Stimulated activated memory B cell treated with anti-CD40 and anti-IgM and Interleukin-4, amounts not matched to agents 10 μg/mL and 1 μg/mL and 100 μg/mL, for 72 hours (primary cell): ENCODE measurements at places on chromosomes 4 and X.

DNA sequence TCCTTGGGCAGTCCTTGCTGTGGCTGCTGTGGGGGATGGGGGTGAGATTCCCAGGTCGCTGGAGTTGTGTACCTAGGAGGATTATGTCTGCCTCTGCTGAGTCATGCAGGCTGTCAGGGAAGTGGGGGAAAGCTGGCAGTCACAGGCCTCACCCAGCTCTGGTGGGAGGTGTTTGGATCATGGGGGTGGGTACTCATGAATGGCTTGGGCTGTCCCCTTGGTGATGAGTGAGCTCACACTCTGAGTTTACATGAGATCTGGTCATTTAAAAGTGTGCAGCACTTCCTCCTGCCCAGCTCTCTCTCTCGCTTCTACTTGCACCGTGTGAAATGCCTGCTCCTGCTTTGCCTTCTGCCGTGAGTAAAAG lies 24.6 kb upstream of the PDLIM3 start:
- ATAC-seq, result no peak

- no peak for ATAC-seq
Observed at GRCh38 chr4:187493661-187494060, 501.9 kb upstream of the ZFP42 start.

- ATAC-seq, result no peak
Observed at GRCh38 chrX:34350561-34351335, 218.6 kb upstream of the FAM47A start.

DNA sequence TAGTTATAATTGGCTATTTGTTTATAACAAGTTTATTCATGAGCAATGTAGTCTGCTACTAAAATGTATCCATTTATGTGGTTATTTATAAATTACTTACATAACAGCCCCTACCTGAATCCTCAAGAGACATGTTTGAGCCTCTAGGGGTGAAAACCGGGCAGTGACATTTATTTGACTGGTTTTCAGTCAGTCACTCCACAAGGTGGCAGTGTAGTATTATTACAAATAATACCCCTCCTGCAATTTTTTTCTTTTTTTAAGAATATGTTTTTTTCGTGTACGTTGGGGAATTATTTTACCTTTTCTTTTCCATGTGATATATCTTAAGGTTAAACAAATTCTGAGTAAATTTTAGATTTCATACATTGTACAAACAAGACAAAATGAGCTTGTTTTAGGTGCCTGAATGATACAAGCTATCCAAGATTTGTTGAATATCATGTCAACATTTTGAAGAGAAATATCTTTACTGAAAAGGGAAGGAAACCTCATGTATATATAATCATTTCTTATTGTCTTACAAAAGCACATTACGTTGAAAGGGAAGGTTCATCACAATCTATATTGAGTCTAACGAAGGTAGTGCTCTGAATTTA lies 598.7 kb upstream of the TECRL start:
- ATAC-seq, result no peak

GRCh38 chr4:177569434-177569833 lies 127.2 kb upstream of the AGA start:
- ATAC-seq, result no peak

GRCh38 chr4:168409089-168409801 lies 71.0 kb downstream of the DDX60L start:
- no peak for ATAC-seq

- ATAC-seq, result no peak
Observed at GRCh38 chrX:120294651-120295050, 16.6 kb downstream of the TMEM255A start.

GRCh38 chrX:69109706-69110105 lies 55.5 kb downstream of the PJA1 start:
- ATAC-seq, result no peak

DNA sequence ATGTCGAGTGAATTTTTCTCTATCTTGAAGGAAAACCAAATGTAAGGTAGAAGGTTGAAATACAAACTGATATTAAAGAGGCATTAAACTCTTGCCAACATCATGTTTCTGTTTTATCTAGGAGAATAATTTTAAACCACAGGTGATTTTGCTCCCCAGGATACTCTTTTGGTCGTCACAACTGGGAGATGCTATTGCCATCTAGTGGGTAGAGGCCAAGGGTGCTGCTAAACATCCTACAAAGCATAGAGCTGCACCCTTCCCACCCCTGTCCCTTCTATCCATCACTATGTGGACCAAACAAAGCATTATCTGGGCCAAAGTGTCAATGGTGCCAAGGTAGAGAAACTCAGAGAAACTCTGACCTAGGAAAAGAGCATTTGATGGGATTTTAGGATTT lies 154.6 kb upstream of the MAGEB2 start:
- no peak for ATAC-seq

GRCh38 chrX:18172970-18173369 lies 47.7 kb downstream of the BEND2 start:
- ATAC-seq, result no peak

DNA sequence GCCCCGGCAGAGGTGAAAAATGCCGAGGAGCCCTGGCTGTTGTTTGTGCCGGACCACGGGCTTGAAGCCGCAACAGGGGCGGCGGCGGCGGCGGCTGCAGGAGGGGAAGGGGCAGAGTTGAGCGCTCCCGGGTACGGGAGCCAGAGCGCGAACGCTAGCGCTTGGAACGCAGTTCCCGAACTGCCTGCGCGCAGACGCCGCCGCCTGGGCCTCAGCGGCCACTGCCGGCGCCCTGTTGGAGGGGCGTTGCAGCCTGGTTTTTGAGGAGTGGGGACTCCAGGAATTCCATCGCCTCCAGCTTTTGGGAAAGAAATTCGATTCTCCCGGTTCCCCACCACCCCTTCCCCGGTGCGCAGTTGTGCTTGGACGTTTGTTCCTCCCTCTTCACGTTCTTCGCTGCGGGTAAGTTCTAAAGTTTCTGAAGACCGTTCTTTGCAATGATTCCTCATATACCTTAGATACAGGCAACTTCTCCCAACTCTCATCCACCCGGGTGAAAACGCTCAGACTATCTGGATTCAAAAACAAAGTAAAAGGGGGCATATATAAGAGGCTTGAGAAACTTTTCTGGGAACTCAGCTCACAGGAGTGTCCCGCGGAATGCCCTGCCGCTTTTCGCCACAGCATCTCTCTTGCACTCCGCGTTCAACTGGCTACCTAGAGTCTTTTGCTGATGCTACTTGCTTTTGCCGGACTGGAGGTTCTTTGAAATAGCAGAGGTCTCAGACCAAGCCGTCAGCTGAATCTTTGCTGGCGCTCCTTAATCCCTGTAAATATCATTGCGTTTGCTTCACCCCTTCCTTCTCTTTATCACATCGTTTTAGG lies 1.0 kb downstream of the FAT4 start:
- no peak for ATAC-seq

GRCh38 chrX:11688201-11688600 lies 22.5 kb upstream of the ARHGAP6 start:
- no peak for ATAC-seq

GRCh38 chrX:19886375-19886774 lies 1.0 kb downstream of the SH3KBP1 start:
- no peak for ATAC-seq

DNA sequence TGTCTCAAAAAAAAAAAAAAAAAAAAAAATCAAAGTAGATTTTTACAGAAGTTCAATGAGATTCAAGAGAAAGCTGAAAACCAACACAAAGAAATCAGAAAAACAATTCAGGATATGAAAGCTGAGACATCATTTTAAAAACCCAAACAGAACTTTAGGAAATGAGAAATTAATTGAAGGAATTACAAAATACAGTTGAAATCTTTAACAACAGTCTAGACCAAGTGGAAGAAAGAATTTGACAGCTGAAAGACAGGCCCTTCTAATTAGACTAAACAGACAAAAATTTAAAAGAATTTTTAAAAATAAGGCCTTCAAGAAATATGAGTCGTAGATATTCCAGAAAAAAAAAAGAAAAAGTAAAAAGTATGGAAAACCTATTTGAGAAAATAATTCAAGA lies 33.9 kb upstream of the PLK4 start:
- no peak for ATAC-seq

GRCh38 chrX:85928606-85929005 lies 118.8 kb downstream of the CHM start:
- ATAC-seq, result no peak

GRCh38 chr4:28277931-28278330 lies 1417.3 kb downstream of the STIM2 start:
- no peak for ATAC-seq

DNA sequence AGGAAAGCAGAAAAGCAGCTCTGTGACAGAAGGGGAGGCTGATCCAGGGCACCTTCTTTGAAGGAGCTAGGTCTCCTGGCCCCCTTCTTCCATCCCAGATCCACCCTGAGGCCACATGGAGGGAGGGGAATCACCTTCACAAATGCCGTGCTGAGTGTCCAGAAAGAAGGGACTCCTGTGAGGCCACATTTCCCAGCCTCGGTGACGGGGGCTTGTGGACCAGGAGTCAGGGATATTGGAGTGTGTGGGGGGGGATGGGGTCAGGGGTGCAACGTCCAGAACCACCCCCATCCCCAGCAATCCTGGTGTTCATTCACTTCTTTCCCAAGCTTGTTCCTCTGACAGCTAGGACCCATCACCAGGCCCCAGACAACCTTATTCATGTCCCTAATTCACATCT lies 4.7 kb downstream of the TIMM17B start:
- no peak for ATAC-seq

DNA sequence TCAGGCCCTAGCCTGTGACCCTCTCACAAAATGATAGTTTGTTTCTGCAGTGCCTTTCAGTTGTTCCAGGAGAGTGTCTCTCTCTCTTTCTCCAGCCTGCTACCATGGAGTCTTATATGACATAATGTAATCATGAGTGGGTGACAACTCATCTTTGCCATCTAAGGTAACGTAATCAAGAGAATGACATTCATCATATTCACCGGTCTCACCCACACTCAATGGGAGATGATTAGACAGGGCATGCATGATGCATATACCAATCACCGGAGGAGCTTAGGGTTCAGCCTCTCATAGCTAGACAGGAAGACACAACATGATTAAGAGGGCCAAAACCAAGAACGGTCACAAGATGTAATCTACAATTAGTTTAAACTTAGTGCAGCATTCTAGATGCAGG lies 97.1 kb upstream of the FAM9B start:
- ATAC-seq, result no peak

DNA sequence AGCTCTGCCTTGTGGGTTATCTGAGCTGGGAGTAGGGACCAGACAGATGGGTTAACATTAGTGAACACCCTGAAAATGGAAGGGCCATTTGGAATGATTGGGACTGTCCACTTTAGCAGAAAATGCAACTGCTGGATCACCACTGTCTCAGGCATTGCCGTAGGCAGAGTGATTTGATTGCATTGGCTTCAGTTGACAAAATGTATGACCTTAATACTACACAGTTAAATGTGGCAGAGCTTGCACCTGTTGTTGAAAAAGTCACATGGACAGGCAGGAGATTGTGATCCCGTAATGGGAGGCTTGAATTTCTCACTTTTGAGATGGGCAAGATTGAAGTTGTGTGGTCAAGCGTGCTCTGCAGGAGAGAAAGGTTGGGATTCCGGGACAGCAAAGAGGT lies 166.5 kb upstream of the PUDP start:
- ATAC-seq, result no peak

DNA sequence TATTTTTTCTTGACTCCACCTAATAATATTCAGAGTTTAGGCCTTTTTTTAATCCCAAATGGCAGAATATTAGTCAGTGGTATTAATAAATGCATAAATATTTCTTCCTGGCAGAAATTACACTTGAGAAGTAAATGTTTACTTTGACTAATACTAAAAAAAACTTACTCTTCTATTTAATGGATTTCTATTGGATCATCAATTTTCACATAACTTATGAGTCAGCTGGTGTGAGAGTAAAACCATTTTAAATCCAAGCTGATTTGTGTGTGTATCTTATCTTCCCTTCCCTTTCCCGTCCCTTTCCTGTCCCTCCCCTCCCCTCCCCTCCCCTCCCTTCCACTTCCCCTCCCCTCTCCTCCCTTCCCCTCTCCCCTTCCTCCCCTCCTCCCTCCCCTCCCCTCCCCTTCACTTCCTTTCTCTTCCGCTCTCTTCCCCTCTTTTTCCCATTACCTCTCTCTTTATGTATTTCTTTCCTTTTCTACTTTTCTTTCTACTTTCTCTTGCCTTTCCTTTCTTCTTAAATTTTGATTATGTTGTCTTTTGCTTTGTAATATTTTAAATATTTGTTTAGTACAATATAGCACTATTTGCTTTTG lies 630.1 kb upstream of the EPHA5 start:
- ATAC-seq, result no peak

- no peak for ATAC-seq
Observed at GRCh38 chr4:7392438-7393421, 42.0 kb downstream of the PSAPL1 start.

- no peak for ATAC-seq
Observed at GRCh38 chr4:20376070-20376469, 124.4 kb downstream of the SLIT2 start.

DNA sequence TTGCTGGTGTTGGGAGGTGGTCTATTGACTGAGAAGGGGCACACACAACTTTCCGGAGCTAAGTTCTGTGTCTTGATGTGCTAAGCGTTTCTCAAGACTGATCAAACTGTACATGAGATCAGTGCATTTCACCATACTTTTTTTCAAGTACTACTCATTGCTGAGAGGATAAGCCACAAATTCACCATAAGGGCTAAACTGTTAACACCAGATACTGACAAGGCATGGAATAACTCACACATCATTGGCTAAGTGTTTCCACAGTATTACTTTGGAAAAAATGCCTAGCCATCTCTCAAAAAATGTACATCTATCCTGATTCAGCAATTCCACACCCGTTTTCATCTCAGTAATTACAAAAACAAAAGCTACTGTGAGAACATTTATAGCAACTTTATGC lies 13.0 kb downstream of the RBMX start:
- no peak for ATAC-seq

DNA sequence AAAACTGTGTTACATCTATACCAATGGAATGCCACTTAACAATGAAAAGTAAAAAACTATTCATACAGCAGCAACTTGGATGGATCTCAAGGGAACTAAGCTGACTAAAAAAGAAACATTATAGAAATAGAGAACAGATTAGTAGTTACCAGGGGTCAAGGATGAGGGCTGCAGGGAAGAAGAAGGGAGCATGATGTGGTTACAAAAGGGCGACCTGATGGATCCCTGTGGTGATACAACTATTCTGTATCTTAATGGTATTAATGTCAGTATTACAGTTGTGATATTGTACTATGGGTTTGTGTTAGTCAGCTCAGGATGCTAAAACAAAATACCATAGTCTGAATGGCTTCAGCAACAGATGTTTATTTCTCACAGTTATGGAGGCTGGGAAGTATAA lies 190.7 kb downstream of the ZNF674 start:
- ATAC-seq, result no peak

- no peak for ATAC-seq
Observed at GRCh38 chr4:142815834-142816233, 30.3 kb downstream of the INPP4B start.

DNA sequence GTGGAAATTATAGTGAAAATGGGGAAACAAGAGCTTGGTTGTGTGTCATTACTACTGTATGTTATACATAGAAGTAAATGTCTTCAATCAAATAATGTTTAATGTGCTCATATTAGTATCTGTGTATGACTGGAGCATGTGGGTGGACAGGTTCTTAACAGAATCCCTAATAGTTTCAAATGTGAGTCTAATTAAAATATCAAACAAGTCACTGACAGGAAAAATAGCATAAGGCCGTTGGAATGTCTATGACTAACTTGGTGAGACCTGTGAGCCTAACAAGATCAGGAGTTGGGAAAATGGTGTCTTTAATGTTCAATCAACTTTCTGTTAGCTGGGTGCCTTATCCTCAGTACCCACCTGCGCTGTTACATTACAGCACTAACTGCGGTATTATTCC lies 6.2 kb upstream of the CXCL3 start:
- ATAC-seq, result no peak
